Activated CD8-positive, alpha-beta memory T cell treated with anti-CD3 and anti-CD28 coated beads for 1 hour (primary cell): ENCODE measurements at places on chromosomes 3 and 15.

DNA sequence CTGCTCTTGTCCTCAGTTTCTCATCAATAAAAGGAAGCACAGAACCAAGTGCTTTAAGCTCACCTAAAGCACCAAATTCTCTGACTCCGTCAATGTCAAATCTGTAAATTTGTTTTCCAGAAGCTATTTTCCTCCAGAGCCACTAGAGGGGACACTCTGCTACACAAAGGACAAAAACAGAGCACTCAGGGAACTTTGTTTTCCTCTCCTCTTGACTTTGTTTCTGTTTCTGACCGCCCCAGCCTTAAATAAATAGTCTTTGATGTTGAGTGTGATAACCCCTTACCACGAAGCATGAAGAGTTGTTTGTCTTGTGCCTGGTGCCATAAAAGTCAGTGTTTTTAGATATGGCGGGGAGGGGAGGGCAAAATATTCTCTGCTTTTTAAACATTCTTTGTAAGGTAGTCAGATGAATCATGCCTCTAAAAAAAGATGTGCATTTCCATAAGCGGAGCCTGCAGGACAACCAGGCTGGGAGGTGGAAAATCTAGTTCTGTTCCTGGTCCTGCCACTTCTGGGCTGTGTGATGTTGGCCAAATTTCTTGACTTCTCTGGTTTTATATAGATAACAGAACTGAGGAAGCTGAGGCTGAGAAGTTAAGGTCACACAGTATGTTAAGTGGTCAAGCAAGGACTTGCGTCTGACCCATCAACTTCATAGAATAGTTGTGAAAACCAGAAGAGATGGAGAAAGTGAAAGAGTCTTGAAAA lies 7.3 kb upstream of the ZBTB38 start:
- DNase-seq, result no peak

DNA sequence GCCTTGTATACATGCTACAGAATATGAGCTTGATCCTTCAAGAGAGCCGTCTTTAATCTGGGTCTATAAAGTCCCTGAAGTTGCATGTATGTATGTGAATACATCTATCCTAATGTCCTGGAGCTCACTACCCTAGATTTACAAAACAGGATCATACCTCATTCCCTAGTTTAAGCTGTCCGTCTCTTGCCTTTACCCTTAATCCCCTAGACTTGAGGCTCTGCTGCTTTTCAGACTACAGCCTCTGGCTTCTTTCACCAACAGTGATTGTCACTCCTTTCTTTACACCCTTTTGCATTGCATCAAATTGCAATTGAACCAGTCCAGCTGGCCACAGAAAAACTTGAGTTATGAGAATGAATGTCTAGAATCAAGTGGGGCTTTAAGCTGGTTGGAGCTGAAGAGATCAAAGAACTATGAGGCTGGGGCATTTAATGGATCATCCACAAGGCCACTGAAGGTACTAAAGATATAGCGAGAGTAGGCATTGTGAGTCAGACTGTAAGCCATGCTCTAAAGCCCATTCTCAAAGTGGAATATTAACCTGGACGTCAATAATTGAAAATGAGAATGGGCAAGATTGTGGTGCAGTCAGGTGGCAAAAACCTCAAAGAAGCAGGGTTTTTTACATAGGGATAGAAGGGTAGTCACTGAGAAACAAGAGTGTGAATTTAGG lies 12.3 kb upstream of the PLD1 start:
- no peak for DNase-seq

DNA sequence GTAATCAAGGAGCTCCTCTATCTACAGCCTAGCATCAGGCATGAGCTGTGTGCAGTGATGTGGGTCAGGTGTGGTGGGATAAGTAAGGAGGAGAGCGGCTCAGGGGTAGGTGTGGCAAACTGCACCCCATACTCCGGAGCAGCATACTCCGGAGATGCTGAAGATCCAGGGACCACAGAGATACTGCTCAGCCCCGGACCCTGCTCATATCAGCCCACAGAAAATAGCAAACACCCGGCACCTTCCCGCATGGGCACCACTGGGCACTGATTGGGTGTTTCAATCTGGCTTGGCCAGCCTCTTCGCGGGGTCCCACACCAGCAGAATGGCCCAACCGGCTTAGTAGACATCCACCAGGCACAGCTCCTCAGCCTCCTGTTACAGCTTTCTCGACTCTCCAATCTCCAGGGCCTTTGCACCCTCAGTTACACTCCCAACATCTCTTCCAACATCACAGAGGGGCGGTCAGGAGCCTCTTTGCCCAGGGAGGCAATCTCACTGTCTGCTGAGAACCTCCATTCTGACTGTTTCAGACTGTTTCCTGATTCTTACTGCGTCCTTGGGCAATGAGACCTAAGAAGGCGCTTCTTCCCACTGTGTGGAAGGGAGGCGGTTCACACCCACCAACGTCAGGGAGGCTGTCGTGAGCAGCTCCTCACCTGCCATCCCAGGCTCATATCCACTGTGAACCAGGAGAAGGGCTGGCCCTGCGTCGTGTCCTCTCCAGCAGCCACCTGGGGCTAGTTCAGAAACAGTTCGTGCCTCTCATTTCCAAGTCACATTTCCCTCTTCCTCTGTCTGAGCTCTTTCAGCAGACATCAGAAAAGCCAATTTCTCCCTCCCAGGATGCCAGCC lies 59.8 kb downstream of the CAPN7 start:
- DNase-seq, result no peak

DNA sequence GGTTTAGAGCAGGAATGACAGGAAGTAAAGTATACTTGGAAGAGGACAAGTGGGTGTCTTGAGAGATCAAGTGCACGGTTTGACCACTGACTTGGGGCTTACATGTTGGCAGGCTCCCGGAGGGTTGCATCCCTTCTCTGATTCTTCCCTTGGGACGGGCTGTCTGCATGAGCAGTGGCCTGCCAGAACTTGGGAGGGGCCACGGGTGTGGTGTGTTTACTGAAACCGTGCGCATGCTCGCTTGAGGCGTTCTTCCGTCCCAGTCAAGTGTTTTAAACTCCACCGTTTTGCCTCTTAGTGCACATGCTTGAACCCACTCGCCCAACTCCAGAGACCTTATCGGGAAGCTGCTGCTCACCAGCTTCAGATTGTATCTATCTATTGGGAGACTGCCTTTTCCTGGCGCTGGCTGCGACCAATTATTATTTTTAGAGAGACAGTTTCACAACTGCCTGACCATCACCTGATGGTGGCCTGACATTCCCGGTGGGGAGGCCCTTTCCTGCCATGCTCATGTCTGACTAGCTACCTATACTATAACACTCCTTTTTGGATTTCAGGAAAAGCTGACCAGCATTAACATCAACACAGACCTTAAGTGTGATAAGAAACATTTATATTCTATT lies 14.9 kb upstream of the C3orf22 start:
- DNase-seq, result no peak

GRCh38 chr3:99599894-99600293 lies 38.5 kb upstream of the COL8A1 start:
- DNase-seq, result no peak

DNA sequence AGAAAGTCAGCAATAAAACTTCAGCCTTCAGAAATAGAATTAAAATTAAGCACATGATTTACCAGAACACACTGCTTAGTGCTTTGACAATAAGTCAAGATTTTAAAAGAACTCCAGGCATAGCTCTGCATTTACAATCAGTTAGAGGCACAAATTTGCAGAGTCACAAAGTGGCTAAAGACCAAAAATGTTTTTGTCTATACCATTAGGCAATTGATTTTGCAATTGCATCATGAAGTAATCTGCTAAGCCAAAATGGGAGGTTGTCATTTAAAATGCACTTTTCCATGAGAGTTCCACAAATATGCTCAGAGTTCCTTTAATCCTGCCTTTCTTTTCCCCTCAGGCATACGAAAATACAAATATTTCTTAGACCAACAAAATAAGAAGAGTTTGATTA lies 10.1 kb upstream of the DCP1A start:
- DNase-seq, result no peak

GRCh38 chr15:43316016-43316970 lies 14.1 kb downstream of the LCMT2 start:
- no peak for DNase-seq

DNA sequence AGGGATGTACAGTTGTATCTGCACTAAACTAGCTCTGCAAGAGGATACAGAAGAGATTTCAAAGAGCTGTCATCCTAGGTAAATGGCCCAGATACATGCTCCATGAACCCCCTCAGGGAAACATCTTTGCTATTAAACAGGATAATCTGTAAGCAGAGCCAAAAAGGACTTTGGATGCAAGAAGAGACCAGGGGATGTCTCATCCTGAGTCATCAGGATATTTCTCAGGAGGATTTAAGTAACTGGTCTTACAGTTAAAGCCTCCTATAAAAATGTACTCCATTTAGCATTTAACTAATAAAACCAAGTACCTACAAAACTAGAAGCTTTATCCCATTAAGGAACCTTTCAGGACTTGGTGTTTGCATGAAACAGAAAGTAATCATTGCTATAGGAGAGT lies 48.2 kb upstream of the PHLDB2 start:
- no peak for DNase-seq

DNA sequence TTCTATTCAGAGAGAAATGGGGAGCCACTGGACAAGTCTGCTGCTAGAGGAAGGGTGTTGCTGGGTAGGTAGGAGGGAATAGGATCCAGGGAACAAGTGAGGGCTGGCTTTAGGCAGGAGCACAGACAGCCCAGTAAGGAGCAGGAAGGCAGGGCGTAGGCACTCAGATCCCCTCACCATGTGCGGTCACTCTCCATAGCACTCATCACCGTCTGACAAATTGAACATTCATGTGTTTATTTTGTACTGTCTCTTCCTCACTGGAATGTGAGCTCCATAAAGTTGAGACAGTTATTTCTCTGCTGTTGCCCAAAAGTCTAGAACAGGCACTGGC lies 24.2 kb upstream of the LRRC34 start:
- no peak for DNase-seq

DNA sequence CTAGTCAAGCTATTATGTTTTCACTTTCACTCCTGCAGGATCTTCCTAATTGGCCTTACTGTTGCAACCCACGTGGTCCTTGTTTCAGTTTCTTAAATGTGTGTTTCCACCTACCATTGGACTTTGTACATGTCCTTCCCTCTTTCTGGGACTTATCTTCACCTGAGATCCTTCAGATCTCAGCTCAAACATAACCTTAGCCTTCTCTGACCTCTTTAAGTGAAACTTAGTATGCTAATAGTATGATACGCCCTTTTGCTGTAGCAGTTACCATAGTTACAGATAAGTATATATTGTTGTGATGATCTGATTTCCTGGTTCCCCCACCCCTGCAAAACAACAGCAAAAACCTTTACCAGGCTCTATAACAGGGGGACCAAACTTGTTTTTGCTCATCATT lies 35.2 kb downstream of the U2SURP start:
- no peak for DNase-seq

- DNase-seq, result no peak
Observed at GRCh38 chr15:74799255-74799855, 13.3 kb upstream of the LMAN1L start.
